ENCODE measurements at places on chromosomes 4 and X.

DNA sequence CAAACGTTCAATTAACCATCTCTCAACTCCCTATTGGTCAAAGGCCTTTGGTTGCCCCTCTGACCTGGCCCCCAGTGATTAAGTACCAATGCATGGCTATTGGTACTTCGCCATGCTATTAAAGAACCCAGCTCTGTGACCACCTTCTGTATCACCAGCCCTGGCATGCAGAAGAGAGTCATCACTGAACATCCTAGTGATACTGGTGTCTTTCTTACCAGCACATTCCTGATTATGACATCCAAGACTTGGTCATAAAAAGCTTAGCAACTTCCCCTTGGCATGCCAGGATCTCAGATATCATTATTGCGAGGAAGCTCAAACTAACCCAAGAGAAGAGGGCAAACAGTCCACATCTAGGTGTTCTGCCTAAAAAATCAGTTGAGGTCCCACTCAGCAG lies 122.3 kb upstream of the OTUD4 start:
- DNase-seq: no peak

DNA sequence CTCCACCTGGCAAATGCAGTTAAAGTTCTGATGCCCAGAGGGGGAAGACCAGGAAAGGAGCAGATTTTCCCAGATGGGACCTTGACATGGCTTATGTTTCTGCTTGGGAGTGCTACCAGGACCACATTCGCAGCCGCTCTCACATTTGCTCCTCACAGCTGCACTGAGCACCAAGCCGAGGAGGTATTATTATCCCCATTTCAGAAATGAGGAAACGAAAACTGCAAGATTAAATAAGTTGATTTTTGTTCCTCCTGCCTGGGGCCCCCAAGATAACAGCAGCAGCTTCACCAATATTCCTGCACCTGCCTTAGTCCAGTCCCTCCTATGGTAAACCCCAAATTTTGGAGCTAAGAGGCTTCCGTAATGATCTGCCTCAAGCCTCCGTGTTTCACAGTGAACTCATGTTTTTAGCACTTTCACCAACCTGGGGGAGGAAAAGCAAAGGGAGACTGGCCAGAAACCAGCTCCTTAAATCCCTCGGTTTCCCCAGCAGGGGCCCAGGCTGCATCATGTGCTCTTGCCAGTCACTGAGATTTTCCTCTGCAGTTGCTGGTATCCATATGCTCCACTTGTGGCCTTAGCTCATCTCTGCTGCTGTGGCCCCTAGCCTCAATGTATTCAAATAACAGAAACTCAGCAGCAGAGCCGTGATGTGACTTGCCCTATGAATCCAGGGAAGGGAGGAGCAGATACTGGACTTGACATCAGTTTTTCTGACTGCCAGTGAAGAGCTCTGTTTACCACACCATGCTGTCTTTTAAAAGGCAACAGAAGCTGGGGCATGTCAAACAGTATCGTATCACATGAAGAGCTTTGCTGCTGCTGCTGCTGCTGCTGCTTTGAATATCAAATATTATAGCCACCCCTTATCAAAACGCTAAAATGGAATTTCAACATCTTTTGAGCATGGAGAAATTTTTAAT lies 95.5 kb upstream of the KLHL13 start:
- DNase-seq: no peak

GRCh38 chr4:76276813-76277212 lies 25.3 kb downstream of the FAM47E start:
- DNase-seq: no peak

GRCh38 chr4:125016892-125017299 lies 297.9 kb upstream of the FAT4 start:
- DNase-seq: no peak

GRCh38 chr4:163462556-163462955 lies 11.0 kb downstream of the TKTL2 start:
- peak; percentile 48 for DNase-seq

DNA sequence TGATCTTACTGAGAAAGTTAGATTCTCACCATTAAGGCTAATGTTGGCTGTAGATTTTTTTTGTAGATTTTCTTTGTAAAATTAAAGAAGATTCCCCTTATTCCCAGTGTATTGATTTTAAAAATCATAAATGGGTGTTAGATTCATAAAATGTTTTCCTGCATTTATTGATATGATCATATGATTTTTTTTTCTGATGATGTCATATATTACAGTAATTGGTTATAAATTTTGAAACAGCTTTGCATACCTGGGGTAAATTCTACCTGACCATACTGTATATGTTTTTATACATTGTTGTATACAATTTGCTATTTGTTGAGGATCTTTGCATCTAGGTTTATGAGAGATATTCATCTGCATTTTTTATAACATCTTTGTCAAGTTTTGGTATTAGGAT lies 880.3 kb upstream of the GRIA3 start:
- DNase-seq: no peak

Data from epithelial cell of prostate (primary cell).